ENCODE measurements at places on chromosomes 6 and 20.

GRCh38 chr6:30800871-30801270 lies 56.5 kb upstream of the IER3 start:
- DNase-seq: no peak

- DNase-seq: no peak
Observed at GRCh38 chr6:149311766-149312165, 5.7 kb upstream of the TAB2 start.

GRCh38 chr6:26029857-26030653 lies 57.2 kb upstream of the HFE start:
- no peak for DNase-seq

- DNase-seq: no peak
Observed at GRCh38 chr20:31719644-31720485, 2.8 kb downstream of the BCL2L1 start.

- DNase-seq: no peak
Observed at GRCh38 chr20:57267158-57267821, 849 bp upstream of the BMP7 start.

- no peak for DNase-seq
Observed at GRCh38 chr6:27791182-27791943, 120.8 kb downstream of the OR2B2 start.

GRCh38 chr20:37911838-37912281 lies 8.9 kb downstream of the VSTM2L start:
- no peak for DNase-seq

GRCh38 chr6:110590821-110591351 lies 114.5 kb upstream of the SLC22A16 start:
- DNase-seq: no peak

DNA sequence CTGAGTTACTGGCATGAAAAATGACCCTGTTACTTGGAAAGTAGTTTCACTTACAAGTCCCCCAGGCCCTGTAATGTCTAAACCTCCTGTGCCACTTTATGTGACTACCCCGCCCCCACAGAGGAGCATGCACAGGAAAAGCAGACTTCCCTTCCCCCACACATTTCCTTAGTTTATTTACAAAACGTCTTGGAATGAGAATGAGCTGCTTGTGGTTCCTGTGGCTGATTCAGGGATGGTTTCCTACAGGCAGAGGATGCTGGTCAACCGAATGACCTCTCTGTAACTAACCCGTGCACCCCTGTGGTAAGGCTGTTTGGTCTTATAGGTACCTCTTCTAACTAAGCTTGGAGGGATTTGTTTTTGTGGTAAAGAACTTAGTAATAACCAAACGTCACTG lies 28.5 kb downstream of the RSPO3 start:
- no peak for DNase-seq

- DNase-seq: no peak
Observed at GRCh38 chr6:50925548-50925947, 106.9 kb downstream of the TFAP2B start.

DNA sequence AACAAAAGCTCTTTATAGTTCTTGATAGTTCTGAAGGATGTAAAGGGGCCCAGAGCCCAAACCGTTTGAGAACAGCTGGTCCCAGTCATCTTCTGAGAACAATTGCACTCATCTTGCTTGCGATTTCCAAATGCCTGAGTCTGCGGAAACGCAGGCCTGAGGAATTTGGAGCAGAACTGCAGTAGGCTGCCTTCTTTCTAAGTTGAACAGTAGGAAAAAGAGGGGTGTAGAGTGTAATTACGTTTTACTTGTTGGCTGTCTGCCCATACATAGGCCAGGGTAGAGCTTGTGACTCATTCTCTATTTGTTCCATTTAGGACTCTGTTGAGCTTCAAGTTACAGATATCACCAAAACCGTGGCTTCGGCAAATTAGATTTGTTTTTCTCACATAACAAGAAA lies 42.0 kb upstream of the KIF16B start:
- no peak for DNase-seq

GRCh38 chr20:5749952-5750779 lies at the start of gene SHLD1:
TSS of gene SHLD1 (plus strand) at chr20:5750401. CDS start at chr20:5772866, 22,465 bp downstream.
- peak; percentile 84 for DNase-seq
